Immature natural killer cell (primary cell): ENCODE measurements at places on chromosomes 6 and 20.

DNA sequence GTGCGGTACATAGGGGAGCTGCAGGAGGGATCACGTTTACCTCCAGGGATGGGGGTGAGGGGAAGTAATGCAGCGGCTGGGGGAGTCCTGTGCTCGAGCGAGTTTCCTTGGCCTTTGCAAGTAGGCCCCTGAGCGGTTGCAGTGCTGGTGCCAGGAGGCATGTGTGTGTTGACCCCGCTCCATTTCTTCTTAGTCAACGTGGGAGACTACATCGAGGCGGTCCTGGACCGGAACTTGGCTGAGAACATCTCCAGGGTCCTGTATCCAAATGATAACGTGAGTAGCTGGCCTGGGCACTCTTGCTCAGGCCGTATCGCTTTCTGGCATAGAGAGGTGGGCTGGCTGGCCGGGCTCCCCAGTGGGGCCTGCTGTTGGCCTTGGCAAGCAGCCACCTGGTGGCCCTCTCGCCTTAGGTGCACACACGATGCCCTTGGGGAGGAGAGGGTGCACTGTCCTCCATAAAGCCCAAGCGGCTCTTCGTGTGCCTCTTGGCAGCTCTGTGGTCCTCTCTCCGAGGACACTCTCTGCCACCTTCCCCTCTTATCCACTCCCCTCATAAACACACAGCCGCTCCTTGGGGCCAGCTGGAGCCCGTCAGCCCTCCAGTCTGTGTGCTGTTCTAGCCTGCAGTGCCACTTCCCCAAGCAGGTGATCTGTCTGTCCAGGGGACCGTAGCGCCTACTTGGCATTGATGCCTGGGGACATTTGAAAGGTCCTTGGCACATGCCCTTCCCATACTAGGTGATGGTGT is 29.3 kb downstream of the PYGB start:
- no peak for DNase-seq

GRCh38 chr20:47677635-47678453 is 107.4 kb downstream of the SULF2 start:
- DNase-seq: peak; percentile 13

DNA sequence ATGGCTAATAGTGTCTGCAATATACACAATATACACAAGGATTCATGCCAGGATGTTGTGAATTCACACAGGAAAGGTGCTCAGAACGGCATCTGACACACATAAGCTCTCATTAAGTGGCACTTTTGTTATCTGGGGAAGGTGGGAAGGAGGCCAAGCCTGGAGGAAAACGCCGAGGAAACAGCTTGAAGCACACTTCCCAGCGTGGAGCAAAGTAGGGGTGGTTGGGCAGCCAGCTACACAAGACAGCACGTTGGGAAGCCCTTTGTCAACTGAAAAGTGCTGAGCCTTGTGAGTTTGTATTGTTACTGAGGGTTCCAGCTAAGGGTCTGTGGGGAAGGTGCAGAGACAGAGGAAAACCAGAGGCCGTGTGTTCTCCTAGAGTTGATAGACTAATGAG is 181.0 kb downstream of the ZMYND8 start:
- DNase-seq: no peak

DNA sequence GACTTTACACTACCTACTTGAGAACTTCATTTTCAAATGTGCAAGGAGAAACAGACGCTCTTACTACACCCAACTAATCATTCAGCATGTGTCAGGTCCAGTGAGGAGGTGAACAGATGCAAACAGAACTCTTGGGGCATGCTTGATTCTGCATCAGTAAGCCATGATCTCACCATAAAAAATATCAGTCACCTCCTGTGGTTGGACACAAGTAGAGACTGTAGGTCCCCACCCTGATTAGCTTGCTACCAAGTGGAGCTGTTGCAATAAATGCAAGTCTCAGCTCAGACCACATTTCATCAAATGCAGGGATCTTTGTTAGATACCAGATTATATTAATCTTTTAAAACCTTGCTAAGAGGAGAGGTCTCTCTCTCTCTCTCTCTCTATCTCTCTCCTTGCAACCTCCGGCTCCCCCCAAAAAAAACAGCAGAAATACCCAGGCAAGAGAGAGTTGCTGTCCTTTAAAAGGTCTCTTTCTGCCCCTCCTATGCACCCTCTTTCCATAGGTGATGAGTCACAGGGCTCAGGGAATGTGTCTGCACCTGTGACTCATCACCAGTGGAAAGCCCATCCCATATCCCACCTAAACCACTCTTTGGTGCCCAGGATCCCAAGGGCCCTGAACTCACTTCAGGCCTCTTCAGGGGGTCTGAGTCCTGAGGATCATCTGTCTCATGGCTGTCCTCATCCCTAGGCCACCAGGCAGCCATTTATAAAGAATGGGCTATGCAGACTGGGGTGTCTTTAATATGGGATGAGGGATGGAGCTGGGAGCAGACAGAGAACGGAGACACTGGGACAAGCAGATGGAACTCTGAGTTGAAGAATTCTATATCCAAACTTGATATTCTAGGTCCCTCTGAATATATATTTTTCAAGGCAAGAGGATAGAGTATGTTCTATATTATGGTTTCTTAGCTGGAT is 154.5 kb downstream of the QRSL1 start:
- no peak for DNase-seq

- DNase-seq: no peak
Observed at GRCh38 chr20:9308056-9308455, 206.3 kb upstream of the LAMP5 start.

DNA sequence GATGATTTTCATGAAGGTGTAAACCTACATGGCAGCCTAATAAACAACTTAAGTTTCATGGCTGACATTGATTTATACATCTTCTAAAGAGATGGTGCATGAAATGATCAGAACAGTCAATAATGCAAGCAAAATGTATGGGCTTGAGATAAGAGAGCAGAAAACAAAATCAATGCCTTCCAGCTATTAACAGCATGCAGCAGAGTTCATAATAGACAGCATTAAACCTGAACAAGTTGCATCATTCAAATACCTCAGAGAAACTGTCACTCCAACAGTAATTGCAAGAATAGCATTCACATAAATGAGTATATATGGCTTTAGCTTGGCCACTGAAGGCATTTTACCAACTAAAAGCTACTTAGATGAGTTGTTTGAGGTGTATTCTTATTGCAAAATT is 319.6 kb upstream of the ARID1B start:
- DNase-seq: no peak
